ENCODE measurements at places on chromosomes 1 and 21.

DNA sequence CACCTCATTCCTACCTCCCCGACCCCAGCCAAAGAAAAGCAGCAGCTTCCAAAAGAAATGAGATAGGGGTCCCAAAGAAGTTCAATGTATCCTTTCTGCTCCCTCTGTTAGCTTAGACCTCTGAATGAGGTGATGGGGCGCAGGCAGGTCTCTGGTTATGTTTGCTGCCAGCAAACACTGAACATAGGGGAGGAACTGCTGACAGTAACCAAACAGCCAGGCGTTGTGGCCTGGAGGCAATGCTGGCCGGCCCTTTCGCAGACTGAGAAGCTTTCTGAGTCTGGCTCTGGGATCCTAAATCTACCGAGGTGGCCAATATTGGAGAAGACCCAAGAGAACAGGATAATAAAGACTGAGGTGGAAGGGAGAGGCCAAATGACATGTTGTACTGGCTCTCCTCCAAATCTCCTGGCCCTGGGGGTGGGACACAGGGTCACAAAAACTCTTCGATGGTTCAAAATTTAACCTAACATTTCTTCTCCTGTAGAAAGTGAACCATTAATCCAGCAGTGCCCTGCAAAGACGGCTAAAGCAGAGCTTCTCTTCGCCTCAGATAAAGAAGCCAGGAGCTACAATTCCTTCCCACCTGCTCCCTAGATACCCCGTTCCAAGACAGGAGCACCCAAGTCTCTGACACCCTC lies 19.6 kb downstream of the SSR2 start:
- DNase-seq = no peak

GRCh38 chr1:177423090-177423489 lies 252.3 kb downstream of the BRINP2 start:
- DNase-seq = no peak

DNA sequence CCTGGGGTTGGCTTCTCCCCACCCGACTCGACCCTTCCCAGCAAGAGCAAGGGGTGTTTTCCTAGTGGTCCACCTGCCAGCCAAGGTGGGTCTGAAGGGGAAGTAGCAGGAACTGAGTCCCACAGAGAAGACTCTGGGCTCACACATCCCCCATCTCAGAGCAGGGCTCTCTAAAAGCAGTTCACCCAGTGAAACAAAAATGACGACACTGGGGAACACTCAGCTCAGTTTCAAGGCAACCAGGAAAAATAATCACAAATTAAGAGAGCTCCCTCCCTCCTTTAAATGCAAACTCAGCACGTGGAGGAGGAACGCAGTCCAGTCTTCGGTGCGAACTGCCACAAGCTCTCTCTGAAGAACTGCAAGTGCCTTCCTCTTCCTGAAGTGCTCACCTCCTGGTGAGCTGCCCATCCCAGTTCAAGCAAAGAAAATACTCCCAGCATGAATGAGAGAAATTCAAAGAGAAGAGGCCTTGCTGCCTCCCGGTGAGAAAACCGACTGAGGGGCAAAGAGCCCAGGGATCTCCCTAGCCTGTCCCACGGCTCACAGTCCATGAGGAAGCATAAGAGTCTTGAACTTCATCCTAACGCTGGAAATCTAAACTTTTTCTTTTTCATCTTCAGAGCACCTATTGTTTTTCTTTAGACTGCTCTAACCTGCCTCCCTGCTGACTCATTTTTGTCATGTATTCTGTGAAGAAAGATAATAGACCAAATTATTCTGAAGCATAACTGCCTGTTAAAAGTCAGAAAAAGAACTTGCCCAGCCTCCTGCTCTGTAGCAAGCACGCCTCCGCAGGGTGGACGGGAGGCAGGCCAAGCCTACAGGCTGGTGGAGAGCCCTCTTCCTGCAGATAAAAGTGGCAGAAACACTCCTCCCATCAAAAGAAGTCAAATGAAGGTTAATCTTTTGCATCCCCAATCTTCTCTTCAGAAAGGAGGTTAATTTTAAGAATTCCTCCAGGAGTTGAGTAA lies 281.4 kb downstream of the HHIPL2 start:
- DNase-seq = no peak

DNA sequence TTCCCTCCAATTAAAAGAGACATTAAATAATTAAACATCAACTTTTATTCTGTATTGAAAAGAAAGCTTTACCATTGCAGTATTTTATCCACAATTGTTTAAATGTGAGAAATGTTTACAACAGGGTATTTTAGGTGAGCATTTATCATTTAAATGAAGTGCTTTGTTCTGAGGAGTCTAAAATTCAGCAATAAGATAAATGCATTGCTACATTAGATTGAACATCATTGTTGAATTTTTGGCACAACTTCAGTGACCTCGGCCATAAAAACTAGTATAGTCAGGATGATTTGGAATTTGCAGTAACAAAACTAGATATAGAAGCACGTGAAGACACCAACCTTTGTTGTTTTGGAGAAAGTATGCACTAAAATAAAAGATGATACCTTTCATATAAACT lies 692.9 kb downstream of the USP25 start:
- DNase-seq = no peak

DNA sequence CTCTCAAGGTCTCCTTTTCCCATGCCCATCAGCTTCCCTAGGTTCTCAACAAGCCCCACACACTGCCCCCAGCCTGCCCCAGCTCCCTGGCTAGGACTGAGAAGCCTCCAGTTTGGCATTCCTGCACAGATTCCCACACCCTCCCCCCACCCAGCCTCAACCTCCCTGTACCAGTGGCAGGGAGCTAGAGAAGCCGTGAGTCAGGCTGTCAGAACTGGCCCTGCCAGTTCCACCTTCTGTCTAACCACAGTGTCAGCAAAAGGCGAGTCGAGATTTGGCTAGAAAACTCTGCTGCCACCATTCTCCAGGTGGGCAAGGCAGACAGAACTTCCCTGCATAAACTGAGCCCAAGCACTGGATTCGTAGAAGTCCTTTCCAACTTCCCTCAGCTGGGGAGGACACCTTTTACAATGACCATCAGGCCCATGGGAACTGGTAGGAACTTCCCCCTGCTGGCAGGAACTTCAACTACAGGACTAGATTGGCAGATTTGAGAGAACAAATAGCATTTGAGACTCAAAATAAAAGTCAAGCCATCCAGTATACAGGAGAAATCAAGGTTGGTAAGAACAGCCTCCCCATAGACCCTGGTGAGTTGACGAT lies 31.0 kb downstream of the TNNT2 start:
- DNase-seq = no peak

Measured in cortex of kidney (tissue), 1 donor.